ENCODE measurements at places on chromosomes 11 and 22.

GRCh38 chr22:39356464-39356863 is 6.7 kb downstream of the SYNGR1 start:
- DNase-seq: no peak

DNA sequence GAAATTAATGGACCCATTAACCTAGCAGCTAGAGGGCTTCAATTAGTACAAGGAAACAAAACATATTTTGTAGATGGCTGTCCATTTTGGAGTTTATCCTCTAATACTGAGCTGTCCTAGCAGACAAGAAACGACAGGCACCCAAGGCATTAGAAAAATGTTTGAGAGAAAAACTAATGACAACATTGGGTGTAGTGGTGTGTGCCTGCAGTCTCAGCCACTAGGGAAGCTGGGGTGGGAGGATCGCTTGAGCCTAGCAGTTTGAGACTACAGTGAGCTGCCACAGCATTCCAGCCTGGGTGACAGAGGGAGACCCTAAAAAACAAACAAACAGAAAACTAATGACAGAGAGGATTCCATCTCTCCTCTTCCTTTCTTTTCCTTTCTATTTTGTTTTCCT is 1.5 kb downstream of the A4GALT start:
- no peak for DNase-seq

DNA sequence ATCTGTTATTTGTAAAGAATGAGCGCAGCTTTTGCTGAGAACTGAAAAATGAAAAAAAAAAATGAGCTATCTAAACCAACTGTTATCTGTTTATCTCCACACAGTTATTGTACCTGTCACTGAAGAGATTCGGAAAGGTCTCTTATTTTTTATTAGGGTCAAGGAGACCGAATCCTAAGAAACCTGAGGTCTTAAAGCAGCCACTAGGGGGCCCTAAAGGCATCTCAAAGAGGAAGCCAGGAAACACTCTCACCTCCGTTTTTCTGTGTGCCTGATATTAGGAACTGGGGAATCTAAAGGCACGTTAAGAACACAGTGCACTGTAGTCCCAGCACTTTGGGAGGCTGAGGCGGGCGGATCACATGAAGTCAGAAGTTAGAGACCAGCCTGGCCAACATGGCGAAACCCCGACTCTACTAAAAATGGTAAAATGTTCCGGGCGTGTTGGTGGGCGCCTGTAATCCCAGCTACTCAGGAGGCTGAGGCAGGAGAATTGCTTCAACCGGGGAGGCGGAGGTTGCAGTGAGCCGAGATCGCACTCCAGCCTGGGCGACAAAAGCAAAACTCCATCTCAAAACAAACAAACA is 3.5 kb upstream of the LARGE1 start:
- DNase-seq: no peak

DNA sequence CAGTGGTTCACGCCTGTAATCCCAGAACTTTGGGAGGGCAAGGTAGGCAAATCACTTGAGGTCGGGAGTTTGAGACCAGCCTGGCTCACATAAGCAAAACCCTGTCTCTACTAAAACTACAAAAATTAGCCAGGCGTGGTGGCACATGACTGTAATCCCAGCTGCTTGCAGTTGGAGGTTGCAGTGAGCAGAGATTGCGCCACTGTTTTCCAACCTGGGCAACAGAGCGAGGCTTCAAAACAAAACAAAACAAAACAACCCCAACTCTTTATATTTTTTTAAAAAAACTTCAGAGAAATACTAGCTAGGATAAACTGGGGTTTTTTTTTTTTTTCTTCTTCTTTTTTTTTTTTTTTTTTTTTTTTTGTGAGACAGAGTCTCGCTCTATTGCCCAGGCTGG is 31.8 kb upstream of the RAPSN start:
- DNase-seq: no peak

- DNase-seq: no peak
Observed at GRCh38 chr22:43570531-43571165, 158.8 kb downstream of the MPPED1 start.

All from activated naive CD8-positive, alpha-beta T cell treated with anti-CD3 and anti-CD28 coated beads, Interleukin-2, amount 50 U/mL, for 16 hours (primary cell).